ENCODE measurements at places on chromosomes 2 and 18.

GRCh38 chr2:40090044-40090443 lies 311.0 kb upstream of the THUMPD2 start:
- DNase-seq = no peak
- no peaks in the 10 kb centered on the region for H3K36me3 ChIP-seq
- H3K27me3 ChIP-seq = no peaks in the 10 kb centered on the region
- no peak overlapping the region for H3K27ac ChIP-seq

- peak overlapping the region; percentile 83 for H3K27ac ChIP-seq
- H3K4me1 ChIP-seq = no peaks in the 10 kb centered on the region
- no peaks in the 10 kb centered on the region for H3K36me3 ChIP-seq
- no peak for DNase-seq
- peak overlapping the region; percentile 40 for H3K4me3 ChIP-seq
Measured at GRCh38 chr2:73896362-73897239, 3.8 kb downstream of the ACTG2 start.

GRCh38 chr18:12943215-12943614 lies 4.6 kb upstream of the SEH1L start:
- H3K27ac ChIP-seq = no peak overlapping the region
- H3K4me3 ChIP-seq = no peak overlapping the region
- peaks cover 5% of the 10 kb centered on the region for H3K4me1 ChIP-seq
- DNase-seq = no peak
- H3K27me3 ChIP-seq = no peaks in the 10 kb centered on the region

DNA sequence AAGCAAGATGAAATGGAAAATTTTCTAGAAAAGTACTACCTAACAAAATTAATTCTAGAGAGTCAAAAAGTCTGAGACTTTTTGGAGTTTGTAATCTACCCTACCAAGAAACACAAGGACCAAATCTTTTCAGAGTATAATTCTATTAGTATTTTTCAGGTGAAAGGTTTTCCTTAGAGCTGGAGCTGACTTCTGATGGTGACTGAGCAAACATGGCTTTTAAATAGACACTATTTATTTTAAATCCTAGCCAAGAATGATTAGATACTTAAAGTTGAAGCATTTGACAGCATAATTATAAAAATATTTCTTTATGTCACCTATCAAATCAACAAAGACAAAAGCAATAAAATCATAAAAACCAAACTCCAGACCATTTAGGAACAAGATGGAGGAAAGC lies 26.6 kb downstream of the ZC3H6 start:
- no peak for DNase-seq
- no peaks in the 10 kb centered on the region for H3K27me3 ChIP-seq
- H3K27ac ChIP-seq = no peak overlapping the region
- no peak overlapping the region for H3K4me3 ChIP-seq

- no peak overlapping the region for H3K27ac ChIP-seq
- peaks cover 35% of the 10 kb centered on the region for H3K27me3 ChIP-seq
- DNase-seq = no peak
- H3K36me3 ChIP-seq = no peaks in the 10 kb centered on the region
Measured at GRCh38 chr2:170408461-170409163, 230.7 kb downstream of the MYO3B start.

DNA sequence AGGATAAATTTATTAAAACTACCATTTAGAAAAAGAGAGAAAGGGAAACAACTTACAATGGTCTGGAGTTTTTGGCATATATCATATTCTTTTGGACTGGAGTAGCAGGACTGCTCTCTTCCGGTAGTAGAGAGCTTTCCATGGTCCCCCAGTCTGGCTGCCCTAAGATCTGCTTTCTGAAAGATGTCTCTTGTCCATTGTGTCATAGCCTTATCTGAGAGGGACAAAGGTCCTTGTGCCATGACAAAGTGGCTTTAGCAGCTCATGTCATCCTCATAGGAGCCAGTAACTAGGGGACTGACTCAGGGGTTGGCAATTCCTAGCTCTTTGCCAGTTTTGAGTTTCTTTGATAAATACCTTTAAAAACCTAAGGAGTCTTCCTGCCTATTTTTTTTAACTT lies 505.5 kb upstream of the ZEB2 start:
- no peaks in the 10 kb centered on the region for H3K27me3 ChIP-seq
- no peak overlapping the region for H3K27ac ChIP-seq
- no peak for DNase-seq
- H3K4me3 ChIP-seq = no peak overlapping the region
- no peaks in the 10 kb centered on the region for H3K36me3 ChIP-seq
- H3K4me1 ChIP-seq = no peaks in the 10 kb centered on the region

DNA sequence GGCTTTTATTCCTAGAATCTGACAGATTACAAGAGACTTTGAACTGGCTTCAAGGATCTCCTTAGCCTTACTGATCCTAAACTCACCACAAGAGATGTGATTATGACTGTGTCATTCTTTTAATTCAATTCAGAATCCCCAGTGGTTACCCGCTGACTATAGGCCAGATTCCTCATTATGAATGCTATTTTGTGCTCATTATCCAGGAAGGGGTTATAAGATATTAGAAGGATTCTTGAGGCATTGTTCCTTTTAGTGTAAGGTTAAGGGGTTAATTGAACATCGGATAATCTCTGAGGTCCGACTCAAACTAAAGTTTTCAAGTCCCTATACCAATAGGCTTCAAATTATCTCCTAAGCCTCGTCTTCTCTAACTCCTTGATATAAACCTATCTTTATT lies 39.4 kb upstream of the TDRD15 start:
- no peak for DNase-seq
- no peaks in the 10 kb centered on the region for H3K27me3 ChIP-seq
- H3K4me3 ChIP-seq = no peak overlapping the region
- H3K36me3 ChIP-seq = no peaks in the 10 kb centered on the region
- no peak overlapping the region for H3K27ac ChIP-seq

GRCh38 chr18:3983351-3983969 lies 471.6 kb downstream of the DLGAP1 start:
- no peaks in the 10 kb centered on the region for H3K27me3 ChIP-seq
- H3K4me3 ChIP-seq = no peak overlapping the region
- DNase-seq = no peak

DNA sequence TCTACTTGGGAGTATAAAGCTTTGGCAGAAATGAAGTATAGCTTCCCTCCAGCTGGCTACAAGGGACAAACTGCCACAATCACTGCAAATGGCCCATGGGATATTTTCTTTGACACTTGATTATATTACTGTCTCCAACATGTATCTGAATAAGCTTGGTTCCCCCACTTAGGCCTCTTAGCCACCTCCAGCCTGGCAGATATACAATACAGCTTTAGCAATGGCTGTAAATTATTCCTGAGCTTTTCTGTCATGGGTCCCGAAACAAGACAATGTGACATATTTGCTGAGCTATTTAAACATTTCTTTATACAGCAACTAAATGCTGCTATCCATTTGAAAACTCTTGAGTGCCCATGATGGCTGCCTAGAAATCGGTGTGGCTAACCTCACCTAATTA lies 406.2 kb downstream of the SUCLG1 start:
- H3K27me3 ChIP-seq = no peaks in the 10 kb centered on the region
- no peak overlapping the region for H3K27ac ChIP-seq
- no peak overlapping the region for H3K4me3 ChIP-seq
- DNase-seq = no peak
- no peaks in the 10 kb centered on the region for H3K36me3 ChIP-seq

GRCh38 chr2:55916473-55917049 lies 7.0 kb downstream of the EFEMP1 start:
- no peak overlapping the region for H3K4me3 ChIP-seq
- H3K27ac ChIP-seq = no peak overlapping the region
- no peaks in the 10 kb centered on the region for H3K4me1 ChIP-seq
- H3K27me3 ChIP-seq = no peaks in the 10 kb centered on the region
- no peaks in the 10 kb centered on the region for H3K36me3 ChIP-seq
- no peak for DNase-seq

DNA sequence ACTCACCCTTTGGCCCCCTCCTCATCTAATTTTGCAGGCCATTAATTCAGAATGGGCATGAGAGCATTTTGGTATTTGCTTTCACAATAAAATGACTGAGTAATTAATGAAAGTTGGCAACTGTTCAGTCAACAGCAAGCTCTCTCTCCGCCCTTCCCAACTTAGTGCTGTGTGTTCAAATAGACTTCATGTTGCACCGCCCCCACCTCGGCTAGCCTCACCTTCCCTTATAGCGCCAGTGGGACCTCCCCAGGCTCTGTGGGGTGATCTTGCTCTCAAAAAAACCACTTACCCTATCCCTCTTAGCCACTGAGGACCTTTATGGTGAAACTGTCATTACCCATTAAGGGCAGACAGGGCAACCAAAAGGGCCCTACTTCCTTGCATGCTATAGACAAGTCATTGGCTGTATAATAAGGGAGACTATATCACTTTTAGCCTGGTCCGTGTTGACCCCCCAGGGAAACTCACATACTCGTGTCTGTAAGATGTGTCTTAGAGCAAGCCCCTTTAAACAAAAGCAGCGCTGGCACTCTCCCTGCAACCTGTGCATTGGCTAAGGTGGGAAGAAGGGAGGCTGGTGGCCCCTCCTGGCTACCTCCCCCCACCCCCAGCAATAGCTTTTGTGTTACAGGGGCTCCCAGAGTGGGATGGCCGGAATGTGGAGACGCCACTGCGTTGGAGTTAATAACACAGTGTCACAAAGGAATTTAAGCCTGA lies 15.2 kb downstream of the EN1 start:
- H3K27ac ChIP-seq = no peak overlapping the region
- H3K4me3 ChIP-seq = no peak overlapping the region
- peaks cover 15% of the 10 kb centered on the region for H3K4me1 ChIP-seq
- no peak for DNase-seq

- no peaks in the 10 kb centered on the region for H3K4me1 ChIP-seq
- no peak for DNase-seq
Measured at GRCh38 chr2:118607641-118608040, 239.8 kb downstream of the EN1 start.

- H3K4me1 ChIP-seq = no peaks in the 10 kb centered on the region
- no peak overlapping the region for H3K4me3 ChIP-seq
- no peak for DNase-seq
- H3K27ac ChIP-seq = no peak overlapping the region
- H3K36me3 ChIP-seq = no peaks in the 10 kb centered on the region
- no peaks in the 10 kb centered on the region for H3K27me3 ChIP-seq
Measured at GRCh38 chr2:273333-273732, 8.6 kb downstream of the ACP1 start.

GRCh38 chr18:76932026-76932819 lies 109.9 kb downstream of the ZNF236 start:
- H3K36me3 ChIP-seq = peaks cover 92% of the 10 kb centered on the region
- H3K4me3 ChIP-seq = no peak overlapping the region
- no peaks in the 10 kb centered on the region for H3K4me1 ChIP-seq

- no peaks in the 10 kb centered on the region for H3K36me3 ChIP-seq
- H3K4me1 ChIP-seq = no peaks in the 10 kb centered on the region
- no peaks in the 10 kb centered on the region for H3K27me3 ChIP-seq
- DNase-seq = no peak
Measured at GRCh38 chr2:223003191-223003590, 48.8 kb upstream of the KCNE4 start.

- no peak overlapping the region for H3K27ac ChIP-seq
- no peak for DNase-seq
- no peaks in the 10 kb centered on the region for H3K36me3 ChIP-seq
- H3K4me3 ChIP-seq = no peak overlapping the region
Measured at GRCh38 chr18:51193621-51194287, 3.7 kb downstream of the MEX3C start.

- no peak overlapping the region for H3K4me3 ChIP-seq
- H3K36me3 ChIP-seq = no peaks in the 10 kb centered on the region
- no peak overlapping the region for H3K27ac ChIP-seq
- no peak for DNase-seq
- no peaks in the 10 kb centered on the region for H3K4me1 ChIP-seq
Measured at GRCh38 chr18:74368901-74369705, 53.5 kb downstream of the C18orf63 start.

- H3K4me1 ChIP-seq = no peaks in the 10 kb centered on the region
- no peaks in the 10 kb centered on the region for H3K27me3 ChIP-seq
- H3K4me3 ChIP-seq = no peak overlapping the region
- H3K36me3 ChIP-seq = no peaks in the 10 kb centered on the region
- H3K27ac ChIP-seq = no peak overlapping the region
Measured at GRCh38 chr2:192544371-192544955, 349.7 kb upstream of the TMEFF2 start.

DNA sequence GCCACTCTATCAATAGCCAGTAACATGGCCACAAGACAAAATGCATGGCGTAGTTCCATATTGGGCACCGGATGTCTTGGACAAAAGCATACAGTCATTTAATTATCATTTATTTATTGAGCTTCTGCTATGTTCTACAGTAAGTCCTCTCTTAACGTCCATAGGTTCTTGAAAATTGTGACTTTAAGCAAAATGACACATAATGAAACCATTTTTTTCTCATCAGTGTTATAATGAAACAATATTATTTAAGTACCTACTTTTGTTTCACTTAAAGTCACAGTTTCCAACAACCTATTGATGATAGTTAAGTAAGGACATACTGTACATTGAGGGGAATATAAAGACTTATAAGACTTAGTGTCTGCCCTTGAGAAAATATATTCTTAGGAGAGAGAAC lies 84.9 kb downstream of the XRCC5 start:
- H3K4me1 ChIP-seq = no peaks in the 10 kb centered on the region
- DNase-seq = no peak
- no peak overlapping the region for H3K27ac ChIP-seq
- H3K36me3 ChIP-seq = peaks cover 5% of the 10 kb centered on the region
- no peak overlapping the region for H3K4me3 ChIP-seq
- H3K27me3 ChIP-seq = no peaks in the 10 kb centered on the region

GRCh38 chr2:211070547-211070946 lies 514.1 kb downstream of the CPS1 start:
- no peak overlapping the region for H3K27ac ChIP-seq
- DNase-seq = no peak
- H3K27me3 ChIP-seq = no peaks in the 10 kb centered on the region
- H3K4me1 ChIP-seq = no peaks in the 10 kb centered on the region
- no peaks in the 10 kb centered on the region for H3K36me3 ChIP-seq

GRCh38 chr2:190990132-190990531 lies 23.8 kb downstream of the STAT1 start:
- H3K4me1 ChIP-seq = no peaks in the 10 kb centered on the region
- no peak overlapping the region for H3K27ac ChIP-seq
- H3K4me3 ChIP-seq = no peak overlapping the region
- no peaks in the 10 kb centered on the region for H3K27me3 ChIP-seq
- DNase-seq = no peak
- H3K36me3 ChIP-seq = peaks cover 69% of the 10 kb centered on the region

GRCh38 chr2:230865766-230866755 lies 1.3 kb downstream of the ITM2C start:
- no peaks in the 10 kb centered on the region for H3K36me3 ChIP-seq
- peak overlapping the region; percentile 6 for H3K27ac ChIP-seq
- peak overlapping the region; percentile 61 for H3K4me3 ChIP-seq

- no peak overlapping the region for H3K4me3 ChIP-seq
- no peaks in the 10 kb centered on the region for H3K36me3 ChIP-seq
- H3K27me3 ChIP-seq = no peaks in the 10 kb centered on the region
- no peaks in the 10 kb centered on the region for H3K4me1 ChIP-seq
Measured at GRCh38 chr2:59044736-59045135, 803.6 kb upstream of the FANCL start.

GRCh38 chr2:104861351-104862057 lies 7.6 kb downstream of the POU3F3 start:
- H3K27ac ChIP-seq = no peak overlapping the region
- DNase-seq = no peak
- no peaks in the 10 kb centered on the region for H3K36me3 ChIP-seq
- H3K27me3 ChIP-seq = peaks cover 28% of the 10 kb centered on the region
- H3K4me1 ChIP-seq = peaks cover 38% of the 10 kb centered on the region

GRCh38 chr18:48711651-48712486 lies 173.0 kb downstream of the CTIF start:
- no peak overlapping the region for H3K4me3 ChIP-seq
- DNase-seq = no peak
- H3K27ac ChIP-seq = no peak overlapping the region

Measured in esophagus squamous epithelium (tissue), 5 donors.